ENCODE measurements at places on chromosomes 6 and 20.

DNA sequence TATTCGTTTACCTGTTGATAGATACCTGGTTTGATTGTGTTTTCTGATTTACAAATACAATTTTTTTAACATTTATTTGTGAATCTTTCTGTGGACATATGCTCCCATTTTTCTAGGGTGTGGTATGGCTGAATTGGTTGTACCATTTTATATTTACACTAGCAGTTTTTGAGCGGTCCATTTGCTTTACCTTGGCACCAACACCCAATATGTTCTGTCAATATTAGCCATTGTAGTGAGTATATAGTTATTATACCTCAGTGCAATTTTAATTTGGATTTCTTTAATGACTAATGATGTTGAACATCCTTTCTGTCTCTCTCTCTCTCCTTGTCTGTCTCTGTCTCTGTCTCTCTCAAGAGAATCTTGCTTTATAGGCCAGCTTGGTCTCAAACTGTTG lies 278.5 kb downstream of the CDKAL1 start:
- DNase-seq = no peak

GRCh38 chr6:20907486-20908071 lies 373.3 kb downstream of the CDKAL1 start:
- DNase-seq = no peak

GRCh38 chr20:50029697-50030461 lies 47.1 kb downstream of the SNAI1 start:
- no peak for DNase-seq

DNA sequence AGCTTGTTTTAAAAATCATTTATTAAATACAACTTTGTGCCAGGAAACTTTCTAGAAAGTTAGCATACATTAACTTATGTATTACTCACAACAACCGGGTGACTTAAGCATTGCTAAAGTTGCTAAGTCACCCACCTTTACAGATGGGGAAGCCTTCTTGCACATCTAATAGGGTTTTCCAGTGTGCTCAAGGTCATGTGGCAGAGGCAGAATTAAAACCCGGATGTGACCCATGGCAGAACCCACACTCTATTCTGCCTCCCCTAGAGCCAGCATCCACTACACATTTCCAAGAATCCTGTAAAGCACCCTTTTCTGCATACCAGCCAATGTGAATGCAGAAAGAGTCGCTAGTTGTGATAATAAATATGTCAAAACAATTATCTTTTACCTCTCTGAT lies 13.4 kb downstream of the LINC00237 start:
- DNase-seq = no peak

DNA sequence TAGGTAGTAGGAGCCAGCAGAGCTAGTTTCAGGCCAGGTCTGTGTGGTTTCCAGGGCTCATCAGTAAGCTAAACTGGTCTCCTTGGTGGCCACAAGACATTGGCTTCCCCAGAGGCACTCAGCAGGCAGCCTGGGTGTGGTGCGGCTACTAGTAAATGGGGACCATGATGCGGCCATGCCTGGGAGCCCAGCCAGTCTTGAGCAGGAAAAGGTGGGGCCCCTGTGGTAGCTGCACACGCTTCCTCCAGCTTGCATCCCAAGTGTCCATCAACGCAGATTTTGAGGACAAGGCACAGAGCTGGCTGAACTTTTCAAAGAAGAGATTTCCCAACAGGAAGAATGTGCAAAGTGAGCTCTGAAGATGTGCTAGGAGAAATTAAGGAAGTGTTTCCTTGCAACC lies 107.4 kb upstream of the NAA20 start:
- DNase-seq = no peak

DNA sequence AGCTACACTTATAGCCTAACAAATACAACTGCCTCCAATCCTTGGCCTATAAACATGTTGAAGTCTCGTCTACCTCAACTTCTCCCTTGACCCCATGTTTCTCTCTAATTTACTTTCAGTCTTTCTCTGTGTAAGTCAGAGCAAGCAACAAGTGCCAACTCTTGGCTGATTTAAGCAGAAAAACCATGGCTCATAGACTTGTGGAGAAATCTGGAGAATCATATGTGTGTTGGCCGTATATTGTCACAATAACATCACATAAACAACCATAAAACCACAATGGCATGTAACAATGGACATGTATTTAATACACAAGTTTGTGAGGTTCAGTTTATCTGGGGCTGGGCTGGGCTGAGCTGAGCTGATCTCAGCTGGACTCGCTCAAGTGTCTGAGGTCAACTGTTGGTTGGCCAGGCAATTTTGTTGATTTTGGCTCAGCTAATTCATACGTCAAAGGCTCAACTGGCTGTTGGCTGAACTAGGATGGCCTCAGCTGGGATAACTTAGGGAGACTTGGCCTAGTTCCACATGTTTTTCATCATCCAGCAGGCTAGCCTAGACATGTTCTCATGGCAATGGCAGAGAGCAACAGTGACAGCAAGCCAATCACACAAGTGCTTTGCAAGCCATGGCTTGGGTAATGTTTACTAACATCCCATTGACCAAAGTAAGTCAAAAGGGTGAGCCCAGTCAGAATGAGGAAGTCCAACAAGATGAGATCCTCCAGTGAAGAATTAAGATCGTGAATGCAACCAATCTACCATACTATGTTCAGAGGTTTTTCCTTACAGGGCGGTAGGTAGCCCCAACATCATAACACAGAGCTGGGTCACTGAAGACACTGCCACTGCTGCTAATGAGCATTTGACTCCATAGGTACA lies 12.9 kb upstream of the TBC1D22B start:
- no peak for DNase-seq

DNA sequence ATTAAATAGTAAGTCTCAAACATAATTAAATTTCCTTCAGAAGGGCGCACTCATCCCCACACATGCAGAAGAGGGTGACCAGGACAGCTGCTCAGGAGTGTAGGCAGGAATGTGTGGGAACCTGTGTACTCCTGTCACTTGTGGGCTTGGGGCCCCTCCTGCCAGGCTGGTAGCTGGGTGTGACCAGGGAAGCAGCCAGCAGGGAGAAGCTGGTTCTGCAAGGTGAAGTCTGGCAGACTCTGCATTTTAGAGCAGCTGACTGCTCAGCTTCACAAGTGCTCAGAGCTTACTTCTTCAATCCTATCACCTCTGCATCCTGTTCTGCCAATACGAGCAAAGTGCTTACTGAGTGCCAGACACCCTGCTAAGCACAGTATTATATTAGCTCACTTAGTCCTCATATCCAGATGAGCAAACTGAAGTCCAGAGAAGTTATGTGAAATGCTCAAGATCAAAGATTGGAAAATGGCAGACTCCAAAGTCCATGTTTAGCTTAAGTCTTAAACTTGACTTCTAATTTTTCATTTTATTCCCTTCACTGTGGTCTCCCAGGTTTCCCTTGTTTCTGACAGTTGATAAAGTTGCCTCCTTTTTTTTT lies 27.9 kb downstream of the ELMO2 start:
- no peak for DNase-seq

DNA sequence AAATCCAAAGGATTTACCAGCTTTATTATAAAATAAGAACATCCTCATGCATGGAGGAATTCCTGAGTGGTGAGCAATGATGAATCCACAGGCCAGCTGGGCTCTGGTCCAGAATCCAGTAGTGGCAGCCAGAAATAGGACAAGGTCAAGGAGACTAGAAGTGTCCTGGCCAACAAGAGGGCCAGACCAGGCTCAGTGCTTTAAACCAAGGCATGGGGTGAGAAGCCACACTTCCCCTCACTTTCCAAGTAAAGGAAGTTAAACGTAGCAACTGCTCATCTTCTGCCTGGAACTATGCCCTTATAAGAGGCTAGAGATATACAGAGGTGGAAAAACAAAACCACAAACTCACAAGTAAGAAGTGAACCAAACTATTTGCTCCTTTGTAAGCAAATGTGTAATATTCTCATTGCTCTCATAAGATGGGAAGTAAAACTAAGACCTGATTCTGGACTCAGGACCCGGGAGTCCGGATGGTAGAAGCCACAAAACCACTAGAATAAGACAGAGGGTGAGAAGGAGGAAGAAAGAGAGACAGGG lies 253.2 kb downstream of the UST start:
- DNase-seq = no peak

DNA sequence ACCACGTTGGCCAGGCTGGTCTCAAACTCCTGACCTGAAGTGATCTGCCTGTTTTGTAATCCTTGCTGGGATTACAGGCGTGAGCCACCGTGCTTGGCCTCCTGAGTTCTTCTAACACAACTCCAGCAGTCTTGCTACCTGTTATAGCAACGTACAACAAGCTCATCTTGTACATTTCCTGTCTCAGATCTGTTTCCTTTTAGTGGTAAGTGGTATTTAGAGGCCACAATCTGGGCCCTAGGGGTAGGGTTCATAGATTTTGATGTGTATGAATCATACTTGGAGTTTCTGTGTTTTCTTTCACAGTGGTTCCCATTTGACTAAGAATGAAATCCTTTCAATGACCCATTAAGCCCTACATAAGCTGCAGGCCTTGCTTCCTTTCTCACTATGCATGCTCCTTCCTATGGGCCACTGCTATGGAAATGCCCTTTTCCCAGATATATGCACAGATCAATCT lies 27.1 kb upstream of the SYNCRIP start:
- peak; percentile 72 for DNase-seq

- no peak for DNase-seq
These were observed 89.9 kb downstream of the CDC5L start for GRCh38 chr6:44477293-44477894.

- DNase-seq = no peak
These were observed 209.7 kb downstream of the HDGFL1 start for GRCh38 chr6:22779062-22779461.

- no peak for DNase-seq
These were observed 370.6 kb downstream of the CD83 start for GRCh38 chr6:14488180-14488579.

DNA sequence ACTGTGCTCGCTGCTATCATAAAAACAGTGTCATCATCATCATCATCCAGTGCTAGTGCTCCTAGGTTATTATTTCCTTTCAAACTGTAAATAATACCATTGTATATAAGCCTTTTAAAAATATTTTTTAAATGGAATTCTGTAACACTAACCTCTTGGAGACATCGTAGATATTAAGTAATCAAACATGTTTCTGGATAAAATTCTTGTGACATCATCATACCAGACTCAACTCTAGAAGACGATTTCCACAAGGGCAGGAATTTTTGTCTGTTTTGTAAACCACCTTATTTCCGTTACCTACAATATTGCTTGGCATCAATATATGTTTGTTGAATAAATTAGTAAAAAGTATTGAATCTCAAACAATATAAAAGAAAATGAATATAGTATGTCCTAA lies 40.4 kb downstream of the EPB41L2 start:
- no peak for DNase-seq

DNA sequence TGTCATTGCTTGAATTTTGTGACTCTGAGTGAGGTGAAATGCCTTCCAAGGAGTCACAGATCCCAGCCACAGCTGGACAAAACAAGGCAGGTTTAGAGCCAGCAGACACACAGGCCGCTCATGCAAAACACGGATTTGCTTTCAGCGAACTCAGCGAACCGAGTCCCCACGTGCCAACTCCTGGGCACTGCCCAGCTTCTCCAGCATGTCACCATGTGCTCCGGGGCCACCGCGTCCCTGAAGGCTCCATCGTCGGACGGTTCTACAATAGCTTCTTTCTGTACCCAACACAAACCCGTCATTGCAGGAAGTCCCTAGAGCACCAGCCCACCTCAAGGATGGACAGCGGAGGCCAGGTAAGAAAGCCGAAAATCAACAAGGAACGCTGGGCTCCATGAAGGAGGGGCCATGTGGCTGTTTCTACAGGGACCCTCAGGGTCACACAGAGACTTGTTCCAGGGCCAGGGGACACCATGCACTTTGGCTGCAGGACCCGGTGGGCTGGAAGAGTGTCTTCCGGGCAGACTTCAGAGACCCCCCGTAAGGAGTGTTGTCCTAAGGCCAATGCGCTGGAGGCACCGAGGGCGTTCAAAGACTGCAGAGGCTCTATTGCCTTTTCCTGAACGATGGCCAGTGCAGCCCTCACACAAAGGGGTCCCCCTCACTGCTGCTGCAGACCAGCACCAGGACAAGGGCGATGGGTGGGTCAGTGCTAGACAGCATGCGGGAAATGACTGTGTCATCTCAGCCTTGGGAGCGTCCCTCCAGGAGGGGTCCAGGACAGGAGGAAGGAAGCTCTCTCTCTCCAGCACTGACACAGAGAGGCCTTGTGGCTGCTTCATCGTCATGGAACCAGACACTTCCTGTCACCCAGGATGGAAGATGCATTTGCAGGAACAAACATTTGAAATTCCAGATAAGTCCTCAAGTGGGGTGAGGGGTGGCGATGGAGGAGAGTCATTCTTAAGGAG lies 19.8 kb downstream of the DACT2 start:
- no peak for DNase-seq

GRCh38 chr6:16471222-16471909 lies 233.0 kb downstream of the GMPR start:
- DNase-seq = no peak

DNA sequence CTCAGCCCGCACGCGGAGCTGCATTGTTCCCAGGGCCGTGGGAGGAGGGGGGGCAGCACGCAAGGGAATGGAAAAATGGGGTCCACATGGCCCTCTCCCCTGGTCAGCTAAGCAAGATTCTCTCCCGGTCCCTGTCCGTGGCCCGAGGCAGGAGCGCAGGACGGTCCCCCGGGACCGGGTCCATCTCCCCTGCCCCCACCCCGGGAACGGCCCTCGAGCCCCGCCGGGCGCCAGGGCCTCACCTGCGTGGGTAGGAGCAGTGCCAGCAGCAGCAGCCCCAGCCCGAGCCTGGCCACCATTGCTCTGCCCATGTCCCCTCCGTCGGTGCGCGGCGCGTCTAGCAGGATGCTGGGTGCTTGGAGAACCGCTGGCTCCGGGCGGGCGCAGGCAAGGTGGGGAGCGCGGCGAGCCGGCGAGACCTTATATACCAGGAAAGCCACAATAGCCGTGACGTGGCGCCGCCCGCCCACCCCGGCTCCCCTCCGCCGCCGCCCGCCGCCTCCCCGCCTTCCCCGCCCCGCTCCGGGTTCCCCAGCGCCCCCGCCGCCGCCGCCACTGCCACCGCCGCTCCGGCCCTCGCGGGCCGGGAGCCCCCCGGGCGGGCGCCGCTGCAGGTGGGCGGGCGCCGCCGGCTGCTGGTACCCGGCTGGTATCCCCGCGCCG lies at the start of gene CD24:
TSS of gene CD24 (minus strand) at position 394 of the 663 bp plus-strand sequence. CDS start at position 311, 83 bp downstream.
- DNase-seq = no peak

GRCh38 chr6:127199470-127199869 lies 67.2 kb upstream of the RNF146 start:
- DNase-seq = no peak

DNA sequence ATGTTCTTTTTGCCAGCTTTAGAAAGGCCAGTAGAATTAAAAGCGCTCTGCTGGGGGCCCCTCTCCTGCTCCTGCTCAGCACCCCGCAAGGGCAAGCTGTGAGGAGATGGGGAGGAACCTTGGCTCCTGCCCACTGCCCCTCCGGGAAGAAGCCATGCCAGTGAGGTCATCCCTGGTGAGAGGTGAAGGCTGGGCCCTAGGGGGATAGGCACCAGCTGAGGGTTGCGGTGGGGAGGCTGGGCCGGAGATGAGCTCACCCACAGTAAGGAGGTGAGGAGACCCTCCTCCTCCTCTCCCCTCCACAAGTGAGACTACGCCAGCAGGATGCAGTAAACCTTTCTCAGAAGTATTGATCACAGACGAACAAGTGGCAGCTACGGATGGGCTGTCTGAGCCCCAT lies 32.1 kb downstream of the LRFN2 start:
- no peak for DNase-seq
